LNCaP clone FGC (cell line): ENCODE measurements at places on chromosomes 11 and 22.

DNA sequence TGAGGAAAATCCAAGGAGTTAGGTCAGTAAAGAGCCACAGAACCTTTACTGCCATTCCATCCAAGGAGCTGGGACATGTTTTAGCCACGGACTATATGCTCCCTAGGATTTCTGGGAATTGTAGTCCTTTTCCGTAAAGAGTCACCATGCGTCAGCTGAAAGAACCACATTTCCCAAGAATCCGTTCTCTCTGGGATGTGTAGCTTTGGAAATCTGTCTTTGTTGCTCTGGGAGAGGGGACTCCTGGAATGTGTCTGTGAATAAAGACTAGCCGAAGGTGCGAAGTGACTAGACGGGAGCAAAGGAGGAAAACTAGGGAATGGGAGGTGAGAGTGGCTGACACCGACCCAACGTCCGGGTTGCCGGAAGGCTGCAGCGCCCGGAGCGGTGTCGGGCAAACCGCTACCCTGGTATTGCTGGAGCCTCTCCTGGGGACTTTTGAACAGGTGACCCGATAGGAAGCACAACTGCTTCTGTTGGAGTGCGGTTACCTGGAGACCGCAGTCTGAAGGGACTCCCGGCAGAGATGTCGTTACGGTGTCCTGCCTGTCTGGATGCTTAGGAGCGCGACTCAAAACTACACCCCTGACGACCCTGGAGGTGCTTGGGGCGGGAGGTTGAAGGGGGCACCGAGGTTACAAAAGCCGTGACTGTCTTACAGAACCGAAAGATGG lies at the start of gene IFTAP:
IFTAP (plus strand) TSS at position 187 of the 674 bp plus-strand sequence. CDS start 15,602 bp downstream, outside the sequence.
- DNase-seq: peak; percentile 85

DNA sequence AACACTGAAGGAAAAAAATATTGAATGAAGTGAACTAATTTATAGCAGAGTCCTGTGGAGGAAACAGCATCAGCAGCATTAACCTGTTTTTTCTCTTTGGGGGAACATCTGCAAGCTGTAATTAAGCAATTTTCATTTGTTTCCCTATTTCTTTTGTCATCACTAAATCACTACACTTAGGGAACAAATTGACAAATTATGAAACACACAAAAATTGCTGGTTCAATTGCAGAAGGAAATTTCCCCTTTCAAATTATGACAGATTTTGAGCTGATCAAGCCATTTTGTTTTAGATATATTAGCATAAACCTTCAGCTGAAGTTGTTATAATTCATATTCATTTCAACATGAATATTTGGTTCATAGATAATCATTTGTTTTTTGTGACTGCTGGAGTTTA lies 22.2 kb upstream of the RAG2 start:
- DNase-seq: no peak

DNA sequence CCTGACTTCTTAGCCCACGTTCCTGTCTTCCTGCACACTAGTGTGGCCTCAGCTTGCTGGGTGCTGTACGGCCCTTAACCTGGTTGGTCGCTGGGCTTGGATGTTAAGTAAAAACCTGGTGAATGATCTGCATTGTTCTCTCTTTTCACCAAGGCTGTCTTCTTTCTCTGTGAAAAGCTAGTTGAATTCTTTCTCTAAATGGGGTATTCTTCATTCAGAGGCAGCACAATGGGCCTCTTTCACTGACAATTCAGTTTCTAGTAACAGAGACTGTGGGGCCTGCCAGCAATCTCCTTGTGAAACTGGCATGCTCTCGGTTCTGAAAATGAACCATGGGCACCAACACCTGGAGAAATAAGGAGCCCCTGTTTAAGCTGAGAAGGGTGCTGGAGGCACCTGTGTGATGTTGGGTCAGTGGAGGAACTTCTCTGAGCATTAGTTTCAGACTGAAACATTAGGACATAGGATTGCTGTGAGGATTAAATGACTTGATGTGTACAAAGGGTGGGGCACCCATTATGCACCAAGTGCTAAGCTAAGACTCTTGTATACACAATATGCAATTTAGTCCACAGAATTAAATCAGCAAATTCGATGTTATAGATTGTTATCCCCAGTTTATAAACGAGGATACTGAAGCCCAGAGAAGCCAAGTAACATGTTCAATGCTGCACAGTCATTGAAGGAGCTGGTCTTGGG lies 33.1 kb upstream of the ELF5 start:
- DNase-seq: no peak

GRCh38 chr11:2758751-2759150 lies 59.0 kb upstream of the KCNQ1OT1 start:
- no peak for DNase-seq

DNA sequence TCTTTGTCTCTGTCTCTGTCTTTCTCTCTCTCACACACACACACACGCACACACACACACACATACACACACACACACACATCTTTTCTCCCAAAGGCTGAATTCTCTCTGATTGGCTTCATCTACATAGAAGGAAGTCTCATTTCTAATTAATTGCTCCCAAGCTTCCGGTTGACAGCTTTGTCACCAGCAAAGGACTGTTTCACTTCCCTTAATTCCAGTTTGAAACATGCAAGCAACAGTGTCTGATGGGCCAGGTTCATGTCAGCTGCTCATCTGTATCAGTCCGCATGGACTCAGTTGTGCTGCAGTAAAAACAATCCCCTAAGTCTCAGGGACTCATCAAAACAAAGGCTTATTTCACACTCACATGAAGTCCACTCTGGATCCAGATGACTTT lies 16.2 kb upstream of the PVALB start:
- DNase-seq: no peak

- DNase-seq: no peak
These were observed 6.2 kb downstream of the RAB3IL1 start for GRCh38 chr11:61911128-61911700.

DNA sequence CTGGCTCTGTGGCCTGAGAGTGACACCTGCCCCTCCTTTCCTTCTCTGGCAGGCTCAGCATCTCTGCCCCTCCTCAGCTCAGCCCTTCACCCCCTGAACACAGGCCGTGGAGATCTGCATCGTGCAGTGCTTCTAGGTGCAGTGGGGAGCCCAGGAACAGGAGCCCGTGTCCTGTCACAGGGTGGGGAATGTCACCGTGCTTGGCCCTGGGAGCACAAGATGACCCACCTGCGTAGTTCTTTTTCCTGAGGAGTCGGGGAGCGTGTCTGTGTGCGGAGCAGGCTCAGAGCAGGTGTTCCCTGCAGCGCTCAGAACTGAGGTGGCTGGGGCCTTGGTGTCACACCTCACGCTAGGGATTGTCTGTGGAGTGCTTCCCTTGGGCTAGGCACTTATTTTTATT lies 10.6 kb downstream of the TBC1D22A start:
- DNase-seq: no peak

GRCh38 chr22:45769569-45770210 lies 98.1 kb downstream of the ATXN10 start:
- DNase-seq: no peak

DNA sequence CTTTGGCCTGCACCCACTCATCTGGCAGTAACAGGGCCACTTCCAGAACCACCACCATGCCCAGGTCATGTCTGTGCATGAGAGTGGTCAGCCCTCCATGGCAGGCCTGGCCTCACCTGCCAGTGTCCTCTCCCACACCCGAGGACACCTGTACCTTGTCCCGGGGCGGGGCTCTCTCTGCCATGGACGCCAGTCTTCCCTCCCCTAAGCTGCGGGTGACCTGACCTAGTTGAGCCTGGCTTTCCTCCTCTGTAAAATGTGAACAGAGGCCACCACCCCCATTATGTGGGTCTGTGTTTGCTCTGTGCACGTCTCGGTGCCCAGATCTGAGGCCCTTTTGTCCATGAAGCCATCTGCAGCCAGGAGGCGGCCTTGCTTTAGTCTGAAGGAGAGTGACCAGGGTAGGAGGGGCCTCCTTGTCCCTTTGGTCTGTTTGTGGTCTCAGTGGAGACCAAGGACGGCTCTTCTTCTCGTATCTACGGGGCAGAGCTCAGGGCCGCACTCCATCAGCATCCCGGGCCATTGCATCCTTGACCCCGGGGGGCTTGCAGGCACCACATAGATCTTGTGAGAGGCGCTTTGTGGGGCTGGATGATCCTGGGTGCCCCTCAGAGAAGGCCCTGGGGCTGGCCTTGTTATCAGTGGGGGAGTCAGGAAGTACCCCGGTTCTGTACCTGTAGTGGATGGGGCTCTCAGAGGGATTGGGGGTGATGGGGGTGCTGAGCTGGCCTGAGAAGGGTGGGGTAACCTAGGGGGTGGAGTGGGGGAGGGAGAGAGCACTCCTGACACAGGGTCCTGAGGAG lies 121.6 kb downstream of the KCNQ1 start:
- DNase-seq: no peak

GRCh38 chr22:30878516-30879414 lies 89.8 kb downstream of the MORC2 start:
- DNase-seq: no peak

GRCh38 chr11:67665541-67666302 lies 8.7 kb downstream of the ALDH3B2 start:
- DNase-seq: no peak
